Naive thymus-derived CD8-positive, alpha-beta T cell (primary cell): ENCODE measurements at places on chromosomes 5 and 9.

- DNase-seq = no peak
Measured at GRCh38 chr9:101453776-101454570, 18.4 kb upstream of the ALDOB start.

GRCh38 chr5:102077920-102078319 lies 218.2 kb downstream of the SLCO4C1 start:
- no peak for DNase-seq

DNA sequence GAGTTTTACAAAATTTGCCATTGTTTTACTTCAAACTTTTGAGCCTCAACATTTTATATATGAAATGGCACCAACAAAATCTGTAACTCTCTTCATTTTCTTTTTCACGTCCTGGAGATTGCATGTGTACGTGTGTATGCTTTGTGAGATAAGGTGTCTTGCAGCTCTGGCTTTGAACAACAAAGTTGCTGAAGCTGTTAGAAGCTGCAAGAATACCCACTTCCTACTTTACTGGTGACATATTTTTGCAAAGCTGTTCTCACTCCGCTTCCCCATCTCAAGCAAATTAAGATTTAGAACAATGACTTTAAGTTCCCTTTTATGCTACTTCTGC lies 41.8 kb downstream of the FYB1 start:
- DNase-seq = no peak

DNA sequence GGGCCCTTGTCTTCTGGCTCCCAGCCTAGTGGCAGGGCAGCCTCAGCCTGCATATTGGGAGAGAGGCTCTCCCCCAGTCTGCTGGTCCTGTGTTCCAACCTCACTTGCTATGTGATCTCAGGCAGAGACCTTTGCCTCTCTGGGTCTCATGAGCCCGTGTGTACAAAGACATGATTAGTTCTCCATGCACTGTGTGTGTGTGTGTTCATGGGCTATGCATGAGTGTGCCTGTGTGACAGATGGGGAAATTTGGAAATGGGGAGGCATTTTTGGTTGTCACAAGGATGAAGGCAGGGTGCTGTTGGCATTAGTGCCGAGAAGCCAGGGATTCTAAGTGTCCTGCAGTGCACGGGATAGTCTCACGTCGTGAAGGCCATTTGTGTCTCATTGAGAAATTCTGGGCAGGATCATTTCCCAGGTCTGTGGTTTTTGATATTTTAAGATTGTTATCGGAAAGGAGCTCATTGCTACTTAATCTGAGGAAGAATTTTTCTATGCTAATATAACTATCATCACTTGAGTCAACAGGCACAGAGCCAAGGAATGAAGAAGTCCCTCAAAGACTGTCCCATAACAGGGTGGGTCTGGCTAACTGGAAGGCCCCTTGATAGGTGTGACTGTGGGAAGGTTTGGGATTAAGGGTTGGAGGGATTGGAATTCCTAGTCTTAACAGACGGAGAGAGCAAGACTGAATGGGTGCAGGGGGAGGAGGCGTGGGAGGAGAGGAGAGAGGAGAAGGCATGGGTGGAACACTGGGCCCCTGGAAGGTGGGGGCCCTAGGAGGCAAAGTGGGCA lies 168.5 kb downstream of the RGS3 start:
- DNase-seq = no peak

- DNase-seq = no peak
Measured at GRCh38 chr5:54514841-54515432, 2.6 kb upstream of the SNX18 start.

DNA sequence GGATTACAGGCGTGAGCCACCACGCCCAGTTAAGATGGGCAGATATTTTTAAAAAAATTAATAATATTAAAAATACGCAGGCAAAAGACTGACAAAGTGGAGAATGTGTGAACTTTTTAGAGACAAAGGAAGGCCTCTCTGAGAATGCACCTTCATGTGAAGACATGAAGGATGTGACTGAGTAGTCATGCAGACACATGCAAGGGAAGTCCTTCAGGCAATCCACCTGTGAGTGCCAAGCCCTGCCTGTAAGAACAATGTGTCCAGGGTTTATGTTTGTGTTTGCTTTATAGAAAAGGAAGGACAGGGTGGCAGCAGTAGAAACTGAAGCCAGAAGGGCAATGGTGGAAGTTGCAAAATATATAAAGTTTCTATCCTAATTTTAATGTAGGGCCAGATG lies 169.2 kb downstream of the EDIL3 start:
- no peak for DNase-seq

GRCh38 chr9:136007276-136007933 lies 46.2 kb upstream of the UBAC1 start:
- no peak for DNase-seq

DNA sequence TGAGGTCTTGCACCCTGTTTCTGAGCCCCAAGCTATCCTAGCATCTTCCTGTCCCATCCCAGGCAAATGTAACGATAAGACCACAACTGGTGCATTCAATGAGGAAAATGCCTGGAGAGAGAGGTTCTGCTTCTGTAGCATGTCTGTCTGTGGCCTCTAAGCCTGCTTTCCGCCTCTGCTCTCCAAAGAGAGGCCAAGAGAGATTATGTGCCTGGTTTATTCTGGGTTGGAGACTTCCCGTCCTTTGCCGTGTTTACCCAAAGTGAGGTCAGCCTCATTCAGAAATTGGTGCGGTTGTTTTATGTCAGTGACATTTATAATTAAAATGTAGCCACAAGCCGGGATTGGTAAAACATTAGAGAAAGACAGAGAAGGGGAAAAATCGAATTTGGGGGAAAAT lies 77.8 kb downstream of the FGF1 start:
- DNase-seq = no peak

DNA sequence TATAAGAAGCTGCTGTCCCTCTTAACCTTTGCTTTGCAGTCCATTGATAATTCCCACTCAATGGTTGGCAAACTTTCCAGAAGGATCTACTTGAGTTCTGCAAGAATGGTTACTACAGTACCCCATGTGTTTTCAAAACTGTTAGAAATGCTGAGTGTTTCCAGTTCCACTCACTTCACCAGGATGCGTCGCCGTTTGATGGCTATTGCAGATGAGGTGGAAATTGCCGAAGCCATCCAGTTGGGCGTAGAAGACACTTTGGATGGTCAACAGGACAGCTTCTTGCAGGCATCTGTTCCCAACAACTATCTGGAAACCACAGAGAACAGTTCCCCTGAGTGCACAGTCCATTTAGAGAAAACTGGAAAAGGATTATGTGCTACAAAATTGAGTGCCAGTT lies 27.8 kb upstream of the SETD9 start:
- no peak for DNase-seq

DNA sequence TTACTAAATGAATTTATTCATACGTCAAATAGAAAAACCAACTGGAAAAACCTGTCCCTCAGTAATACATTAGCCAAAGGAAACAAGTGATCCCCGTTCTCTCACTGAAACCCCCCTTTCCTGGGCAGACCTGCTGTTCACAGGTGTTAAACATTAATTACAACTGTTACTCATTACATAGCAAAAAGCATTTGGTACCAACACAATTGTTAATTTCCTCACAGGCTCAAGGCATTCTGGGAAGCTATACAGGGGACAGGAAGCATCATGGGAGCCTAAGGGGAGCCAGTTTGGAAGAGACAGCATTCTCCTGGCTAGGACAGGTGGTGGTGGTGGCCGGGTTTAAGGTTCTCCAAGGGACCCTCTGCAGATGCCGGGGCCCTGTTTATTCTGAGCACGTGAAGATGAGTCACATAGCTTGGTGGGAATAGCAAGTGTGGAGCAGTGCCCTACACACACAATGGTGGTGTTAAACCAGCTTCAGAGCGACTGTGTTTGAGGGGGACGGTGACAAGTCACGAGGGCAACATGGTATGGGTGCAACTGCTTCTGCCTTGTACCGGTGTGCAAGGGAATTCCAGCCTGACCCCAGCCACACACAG lies 62.6 kb upstream of the SLC25A51 start:
- no peak for DNase-seq

DNA sequence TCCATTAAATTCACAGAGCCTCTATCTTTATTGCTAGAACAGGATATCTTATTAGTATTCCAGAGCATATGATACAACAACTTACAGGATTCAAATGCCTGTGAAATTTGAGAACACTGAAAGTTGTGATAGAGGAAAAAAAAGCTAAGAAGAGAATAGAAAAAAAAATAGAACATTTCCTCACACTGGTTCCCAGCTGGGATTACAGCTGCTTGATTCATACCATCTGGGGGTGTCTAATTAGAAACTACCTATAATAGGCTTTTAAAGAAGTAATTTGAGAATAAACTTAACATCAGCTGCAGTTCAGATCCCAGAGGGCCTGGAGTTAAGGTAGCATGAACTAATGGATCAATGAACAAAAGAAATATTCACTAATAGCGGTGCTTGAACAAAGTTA lies 922.0 kb downstream of the CDH12 start:
- DNase-seq = no peak

DNA sequence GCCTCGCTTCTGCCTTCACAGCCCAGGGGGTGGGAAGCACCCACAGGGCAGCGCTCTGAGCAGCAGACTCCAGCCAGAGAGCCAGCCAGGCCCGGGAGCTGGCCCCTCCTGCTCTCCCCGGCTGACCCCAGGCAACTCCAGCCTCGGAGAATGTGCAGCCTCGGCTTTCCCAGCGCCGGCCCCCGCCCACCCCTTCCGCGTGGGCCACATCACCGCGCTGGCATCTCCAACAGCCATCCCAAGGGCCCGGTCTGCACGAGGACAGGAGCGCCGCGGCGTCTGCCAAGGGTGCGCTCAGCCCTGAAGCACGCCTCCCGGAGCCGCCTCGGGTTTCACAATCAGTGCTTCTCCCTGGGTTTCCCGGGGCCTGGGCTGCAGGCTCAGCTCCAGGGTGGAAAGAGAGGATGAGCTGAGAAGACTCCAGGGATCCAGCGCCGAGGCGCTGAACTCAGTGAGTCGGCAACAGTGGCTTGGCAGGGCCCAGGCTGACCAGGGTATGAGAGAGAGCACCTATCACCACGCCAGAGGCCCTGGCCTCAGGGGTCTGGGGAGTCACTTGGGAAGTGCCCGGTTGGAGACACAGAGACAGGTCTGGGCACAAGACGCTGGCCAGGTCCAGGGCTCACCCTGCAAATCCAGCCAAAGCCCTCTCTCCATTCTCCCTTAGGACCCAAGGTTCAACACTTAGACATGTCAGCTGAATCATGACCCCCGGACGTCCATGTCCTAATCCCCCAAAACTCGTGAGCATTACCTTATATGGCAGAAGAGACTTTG lies 79.6 kb downstream of the ADAMTS2 start:
- no peak for DNase-seq

DNA sequence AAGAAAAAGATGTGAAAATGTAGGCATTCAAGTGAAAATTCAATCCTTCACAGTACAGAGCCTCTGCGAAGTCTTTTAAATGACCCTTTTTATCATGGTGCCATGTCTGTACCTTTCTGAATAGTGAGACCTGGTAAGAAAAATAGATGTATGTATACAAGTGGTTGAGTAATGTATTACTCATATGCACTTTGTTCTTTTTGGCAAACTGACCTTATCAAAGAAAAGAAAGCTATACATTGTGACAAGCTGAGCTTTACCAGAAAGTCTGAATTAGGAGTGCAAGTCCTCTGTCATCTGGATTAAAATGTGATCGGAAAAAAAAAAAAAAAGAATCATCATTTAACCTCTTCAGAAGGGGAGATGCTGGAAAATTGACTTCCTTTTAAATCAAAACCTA lies 356.4 kb upstream of the CCNH start:
- DNase-seq = no peak

GRCh38 chr9:33051144-33051543 lies 25.3 kb downstream of the SMU1 start:
- DNase-seq = no peak

GRCh38 chr5:77744116-77744515 lies 32.0 kb downstream of the TBCA start:
- DNase-seq = no peak

GRCh38 chr9:116163293-116164055 lies 9.9 kb downstream of the PAPPA start:
- no peak for DNase-seq

- no peak for DNase-seq
Measured at GRCh38 chr5:124743602-124744169, 2.8 kb downstream of the ZNF608 start.
